ENCODE measurements at places on chromosomes 13 and 19. TPM values are rescaled to one million over a fixed set of nuclear protein-coding genes. Genes with fewer than 3 reads are reported as not detected.
A peak's percentile ranks its signal among the peaks of the same experiment; 100 is the strongest.

DNA sequence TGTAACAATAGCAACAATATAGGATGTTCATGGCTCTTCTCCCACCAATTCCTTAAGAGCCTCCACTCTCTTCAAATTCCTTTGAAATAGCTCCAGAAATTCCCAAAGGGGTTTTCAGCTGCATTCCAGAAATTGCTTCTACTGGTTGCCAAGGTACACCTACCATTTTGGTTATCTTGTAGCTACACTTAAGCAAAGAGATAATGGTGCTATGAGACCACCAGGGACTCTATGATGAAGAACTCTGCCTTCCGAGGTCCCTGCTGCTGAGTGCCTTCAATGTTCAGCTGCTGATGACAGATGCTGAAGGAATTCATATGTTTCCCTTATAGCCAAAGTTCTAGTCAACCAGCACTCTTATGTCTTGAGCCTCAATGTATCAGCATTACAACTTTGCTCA, 78.4 kb downstream of the POU4F1 start:
- DNase-seq, result no peak

- DNase-seq, result no peak
Observed at GRCh38 chr13:49908637-49909036, 27.5 kb downstream of the SPRYD7 start.

GRCh38 chr19:15264061-15264932, 32.0 kb upstream of the EPHX3 start:
- DNase-seq, result peak; percentile 73

DNA sequence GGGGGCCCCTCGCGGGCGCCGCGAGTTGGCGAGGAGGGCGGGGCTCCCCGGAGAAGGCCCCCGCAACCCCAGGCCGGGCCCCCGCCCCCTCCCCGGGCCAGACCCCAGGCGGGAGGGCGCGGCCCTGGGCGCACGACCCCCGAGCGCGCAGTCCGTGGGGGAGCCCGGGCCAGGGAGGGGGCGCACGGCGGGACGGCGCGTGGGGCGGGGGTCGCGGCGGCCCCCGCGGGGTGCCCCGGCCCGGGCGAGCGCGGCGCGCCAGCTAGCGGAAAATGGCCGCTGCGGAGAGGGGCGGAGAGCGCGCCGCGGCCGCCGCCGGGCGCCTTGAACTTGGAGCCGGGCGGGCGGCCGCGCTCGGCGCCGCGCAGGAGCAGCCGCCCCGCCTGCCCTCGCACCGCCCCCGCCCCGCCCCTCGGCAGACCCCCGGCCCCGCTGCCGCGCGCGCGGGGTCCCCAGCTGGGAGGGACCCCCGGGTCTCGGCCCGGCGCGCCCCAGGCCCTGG, 6.4 kb upstream of the NFIC start:
- DNase-seq, result no peak

GRCh38 chr19:43784981-43785808, 4.4 kb upstream of the KCNN4 start:
- DNase-seq, result peak; percentile 89

DNA sequence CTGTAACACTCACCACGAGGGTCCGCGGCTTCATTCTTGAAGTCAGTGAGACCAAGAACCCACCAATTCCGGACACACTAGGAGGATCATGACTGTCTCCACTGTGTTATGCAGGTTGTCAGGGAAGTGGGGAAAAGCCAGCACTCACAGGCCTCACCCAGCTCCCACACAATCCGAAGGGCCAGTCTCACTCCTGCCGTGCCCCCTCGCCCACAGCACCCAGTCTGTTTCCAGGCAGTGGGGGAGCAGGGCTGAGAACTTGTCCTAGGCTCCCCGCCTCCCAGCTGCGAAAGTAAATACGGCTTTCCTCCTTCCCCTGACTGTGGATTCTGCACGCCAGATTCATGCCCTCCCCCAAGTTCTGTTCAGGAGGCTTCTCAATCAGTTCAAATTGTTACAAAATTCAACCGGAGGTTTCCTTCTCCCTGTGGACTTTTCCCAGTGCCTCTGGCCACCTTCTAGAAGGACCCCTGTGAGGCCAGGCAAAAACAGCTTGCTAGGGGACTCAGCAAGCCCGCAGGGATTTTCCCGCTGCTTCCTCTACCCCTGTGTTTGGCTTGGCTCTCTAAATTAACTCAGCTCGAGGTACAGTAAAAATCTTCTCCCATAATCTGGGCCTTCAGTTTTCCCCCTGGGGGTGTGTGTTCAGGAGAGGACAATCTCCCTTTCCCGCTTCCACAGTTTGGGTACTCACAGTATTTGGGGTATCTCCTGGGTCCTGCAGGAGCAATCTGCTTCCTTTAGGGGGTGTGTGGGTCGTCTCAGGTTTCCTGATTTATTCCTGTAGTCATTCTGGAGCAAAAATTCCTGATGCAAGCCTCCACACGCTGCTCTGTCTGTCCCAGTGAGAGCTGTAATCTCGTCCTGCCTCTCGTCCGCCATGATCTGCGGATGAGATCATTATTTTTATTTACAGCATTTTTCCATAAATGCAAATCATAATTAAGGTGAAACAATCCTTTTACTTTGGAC, 899.8 kb downstream of the GPC5 start:
- no peak for DNase-seq

ZNF284 gene
- total RNA-seq, result 3.8 TPM

ZNF528 gene
- total RNA-seq, result 21.6 TPM

TNFRSF19 gene
- total RNA-seq, result not detected

F2RL3 gene
- total RNA-seq, result not detected

GPR18 gene
- not detected for total RNA-seq

ZNF486 gene
- not detected for total RNA-seq

TMEM190 gene
- 0.58 TPM for total RNA-seq

SIAH3 gene
- not detected for total RNA-seq

SHISA2 gene
- total RNA-seq, result 1.2 TPM

SCEL gene
- 1.3 TPM for total RNA-seq

NCCRP1 gene
- total RNA-seq, result not detected

All from MCF 10A (cell line).